ENCODE measurements at places on chromosomes 1 and 21.

- no peak for DNase-seq
Measured at GRCh38 chr1:27504588-27505419, 14.8 kb upstream of the WASF2 start.

DNA sequence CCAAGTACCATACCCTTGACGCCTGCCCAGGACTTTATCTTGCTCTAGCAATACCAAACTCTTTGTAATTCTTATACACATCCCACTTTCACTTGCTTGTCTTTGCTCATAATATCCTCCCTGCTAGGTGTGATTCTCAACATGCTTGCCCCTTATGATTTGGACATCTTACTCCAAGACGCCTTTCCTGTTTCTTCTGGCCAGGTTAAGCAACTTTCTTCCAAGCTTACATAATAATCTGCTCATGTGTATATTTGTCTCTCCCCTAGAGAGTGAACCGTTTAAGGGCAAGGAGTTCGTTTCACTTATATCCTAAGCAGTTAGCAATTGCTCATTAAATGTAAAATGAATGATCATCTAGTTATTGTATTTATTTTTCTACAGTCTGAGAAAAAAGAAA is 21.8 kb downstream of the CRYZL1 start:
- DNase-seq, result peak; percentile 20

GRCh38 chr1:93447481-93448291 is at the start of gene FNBP1L:
Gene FNBP1L (plus strand): TSS chr1:93448118. CDS start chr1:93448282, 164 bp downstream.
- DNase-seq, result peak; percentile 26

GRCh38 chr1:16438924-16439323 is 1.6 kb upstream of the NECAP2 start:
- no peak for DNase-seq

DNA sequence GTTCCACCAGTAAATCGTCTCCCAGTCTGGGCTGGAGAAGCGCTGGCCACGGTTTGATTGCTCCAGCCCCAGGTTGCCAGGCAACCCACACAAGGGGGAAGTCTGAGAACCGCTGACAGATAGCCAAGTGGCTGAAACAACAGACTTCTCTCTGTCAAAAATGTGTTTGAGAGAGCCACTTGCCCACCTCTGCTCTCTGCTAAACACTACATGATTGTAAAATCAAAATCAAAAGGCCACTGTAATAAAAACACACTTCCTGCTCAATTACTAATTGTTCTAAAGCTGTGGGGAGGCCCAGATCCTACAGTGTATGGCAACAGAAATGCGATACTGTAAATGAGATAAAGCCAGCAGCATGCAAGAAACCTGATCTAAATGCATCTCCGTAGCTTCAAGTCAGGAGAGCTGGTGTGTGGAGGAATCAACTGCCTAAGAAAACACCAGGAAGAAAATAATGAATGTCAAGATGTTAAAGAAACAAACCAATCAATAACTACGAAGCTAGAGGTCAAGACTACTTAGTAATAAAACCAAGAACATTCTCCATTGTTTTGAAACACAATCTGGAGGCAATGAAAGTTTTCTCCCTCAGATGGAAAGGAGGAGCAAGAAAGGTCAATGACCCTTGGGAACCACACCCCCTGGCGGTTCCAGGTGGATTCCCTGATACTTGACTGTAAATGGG is 121.2 kb downstream of the SLC45A1 start:
- DNase-seq, result peak; percentile 65

GRCh38 chr1:49351768-49352167 is 575.1 kb upstream of the BEND5 start:
- DNase-seq, result no peak

DNA sequence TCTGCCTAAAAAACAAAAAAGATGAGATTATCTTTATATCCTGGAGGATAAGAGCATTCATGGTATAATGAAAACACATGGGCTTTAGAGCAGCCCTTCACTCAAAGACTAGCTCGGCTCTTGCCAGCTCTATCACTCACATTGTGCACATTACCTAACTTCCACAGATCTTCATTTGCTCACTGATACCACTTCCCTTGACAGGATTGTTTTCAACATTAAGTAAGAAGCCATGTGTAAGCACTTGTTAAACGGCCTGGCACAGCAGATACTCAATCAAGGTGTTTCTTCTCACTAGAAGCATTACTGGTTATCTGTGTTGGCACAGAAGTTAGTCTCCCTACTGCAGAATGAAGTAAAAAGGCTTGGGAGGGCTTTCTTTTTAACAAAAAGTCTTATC is 18.7 kb downstream of the LPGAT1 start:
- no peak for DNase-seq

GRCh38 chr1:208127792-208128529 is 116.2 kb downstream of the PLXNA2 start:
- DNase-seq, result no peak

DNA sequence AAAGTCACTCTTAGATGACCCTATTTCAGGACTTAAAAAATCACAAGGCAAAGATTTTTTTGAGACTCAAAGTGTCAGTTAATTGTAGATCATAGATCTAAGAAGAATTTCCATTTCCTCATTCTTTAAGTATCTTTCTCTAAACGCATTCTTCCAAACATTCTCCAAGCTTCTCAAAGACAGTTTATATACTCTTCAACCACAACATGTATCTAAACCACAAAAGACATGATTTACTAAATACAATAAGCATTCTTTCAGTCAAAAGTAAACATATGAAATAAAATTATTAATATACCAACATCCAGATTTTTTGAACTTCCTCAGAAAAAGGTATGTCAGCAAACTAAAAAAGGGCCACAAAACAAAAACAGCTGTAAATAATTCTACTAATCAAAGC is 24.4 kb downstream of the RC3H1 start:
- no peak for DNase-seq

DNA sequence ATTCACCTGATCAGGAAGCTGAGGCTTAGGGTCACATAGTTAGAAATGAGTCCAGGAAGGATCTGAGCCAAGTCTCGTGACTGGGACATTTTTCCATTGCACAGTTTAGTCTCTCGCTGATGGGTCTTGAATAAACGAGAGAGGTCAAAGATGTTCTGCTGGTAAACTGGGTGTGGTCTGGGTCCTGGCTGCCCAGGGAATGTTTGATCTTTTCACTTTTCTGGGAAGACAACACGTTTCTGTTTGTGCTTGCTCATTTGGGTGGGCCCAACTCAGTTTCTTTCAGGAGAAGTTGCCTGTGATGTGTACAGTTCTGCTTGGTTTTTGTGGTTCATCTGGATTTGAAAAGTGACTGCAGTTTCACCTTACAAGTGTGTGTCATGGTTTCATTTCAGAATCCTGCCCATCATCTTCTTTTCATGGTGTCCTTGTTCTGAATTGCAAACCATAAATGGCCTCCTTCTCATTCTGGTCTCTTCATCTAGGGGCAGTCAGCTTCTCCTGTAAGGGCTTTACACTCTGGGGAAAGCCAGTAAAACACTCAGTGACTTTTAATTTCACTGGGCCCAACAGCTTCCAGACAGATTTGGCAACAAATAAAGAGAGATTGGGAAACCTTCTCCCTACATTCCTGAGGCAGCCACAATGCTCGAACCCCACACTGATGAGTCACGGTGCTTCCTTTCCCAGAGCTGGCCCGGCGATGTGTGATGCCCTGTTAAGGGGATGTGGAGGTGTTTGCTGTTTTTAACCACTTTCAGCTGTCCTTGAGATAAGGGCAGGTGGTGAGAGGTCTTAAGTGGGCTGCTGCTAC is 7.2 kb upstream of the TACSTD2 start:
- DNase-seq, result peak; percentile 65

DNA sequence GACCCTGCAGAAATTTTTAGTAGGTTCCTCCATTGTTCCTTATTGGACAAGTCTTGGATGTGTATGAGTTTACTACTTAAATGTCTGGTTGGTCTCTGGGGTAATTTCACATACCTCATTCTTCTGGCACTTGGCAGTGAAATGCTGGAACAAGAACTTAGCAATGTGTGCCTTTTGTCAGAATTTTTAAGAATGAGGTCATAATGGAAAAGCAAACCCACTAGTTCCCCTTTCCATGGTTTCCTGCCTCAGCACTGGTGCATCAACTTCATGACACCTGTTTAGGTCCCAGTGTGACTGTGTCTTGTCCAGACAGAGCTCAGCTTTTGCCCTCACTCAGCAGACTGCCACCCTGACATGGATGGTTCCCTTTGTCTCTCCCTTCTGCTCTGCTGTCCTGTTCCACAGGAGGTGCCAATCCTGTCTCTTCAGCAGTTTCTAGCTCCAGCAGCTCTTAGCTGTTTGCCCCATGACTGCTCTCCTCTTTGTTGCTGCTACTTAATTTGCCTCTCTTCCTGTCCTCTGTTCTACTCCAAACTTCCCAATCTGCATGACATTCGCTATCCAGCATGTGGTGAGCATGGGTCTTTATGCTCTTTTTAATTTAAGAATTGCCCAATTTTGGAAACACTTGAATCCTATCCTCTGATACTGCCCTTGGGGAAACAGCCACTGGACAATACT is 135.6 kb downstream of the CYYR1 start:
- DNase-seq, result no peak

GRCh38 chr1:3122311-3122710 is 53.3 kb downstream of the PRDM16 start:
- DNase-seq, result no peak

DNA sequence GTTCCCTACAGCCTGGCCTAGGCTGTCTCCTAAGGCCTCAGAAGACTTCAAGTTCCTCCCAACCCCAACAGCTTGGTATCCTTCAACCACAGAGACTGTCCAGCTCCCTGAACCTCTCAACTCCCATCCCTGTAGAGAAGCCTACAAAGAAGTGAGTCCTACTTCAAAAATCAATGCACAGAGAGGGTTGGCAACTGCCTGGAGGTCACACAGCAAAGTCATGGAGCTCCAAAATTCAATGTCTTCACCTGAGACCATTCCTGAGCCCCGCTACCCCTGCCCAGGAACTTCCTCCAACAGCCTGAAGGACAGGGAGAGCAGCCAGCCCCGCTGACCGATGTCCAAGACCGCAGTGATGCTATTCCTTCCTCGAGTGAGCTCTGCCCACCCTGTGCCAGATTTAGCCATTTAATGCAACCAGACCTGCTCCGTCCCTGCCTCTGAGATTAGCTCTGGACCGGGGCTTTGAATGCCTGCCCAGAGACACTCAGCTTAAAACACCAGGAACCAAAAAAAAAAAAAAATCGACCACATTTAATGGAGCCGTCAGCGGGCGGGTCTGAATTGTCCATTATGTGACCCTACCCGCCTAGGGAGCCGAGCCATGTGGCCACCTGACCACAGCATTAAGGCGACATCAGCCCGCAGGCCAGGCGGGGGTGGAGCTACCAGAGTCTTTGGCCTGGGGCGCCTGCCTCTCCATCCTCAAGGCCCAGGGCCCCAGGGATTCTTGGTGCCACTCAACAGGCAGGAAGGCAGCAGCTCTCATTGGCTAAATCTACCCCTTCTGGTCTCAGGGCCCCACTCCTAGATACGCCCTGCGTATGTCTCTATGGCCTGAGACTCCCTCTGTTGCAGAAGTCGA is 148.6 kb downstream of the SYF2 start:
- no peak for DNase-seq

DNA sequence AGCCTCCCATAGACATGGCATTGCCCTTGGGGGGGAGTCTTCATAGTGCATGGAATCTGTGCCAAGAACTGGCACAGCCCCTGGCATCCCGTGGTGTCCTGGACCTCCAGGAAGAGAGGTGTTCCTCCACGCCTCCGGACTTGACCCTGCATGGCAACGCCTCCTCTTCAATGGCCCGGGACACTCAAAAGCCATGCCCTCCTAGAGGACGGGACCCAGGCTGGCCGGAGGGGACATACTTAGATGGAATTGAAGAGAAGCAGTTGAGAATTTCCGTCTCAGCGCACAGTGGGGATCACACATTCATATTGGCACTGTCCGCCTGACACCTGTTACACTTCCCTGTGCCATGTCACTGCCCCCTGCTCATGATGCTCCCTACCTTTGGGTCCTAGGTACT is 38.4 kb upstream of the TENT5C start:
- DNase-seq, result no peak

Measured in CD14-positive monocyte (primary cell).